Right forelimb (tissue), 1 donor: ENCODE measurements at places on chromosomes 6 and 20.

GRCh38 chr6:14282854-14283505 lies 165.4 kb downstream of the CD83 start:
- no peak for DNase-seq

DNA sequence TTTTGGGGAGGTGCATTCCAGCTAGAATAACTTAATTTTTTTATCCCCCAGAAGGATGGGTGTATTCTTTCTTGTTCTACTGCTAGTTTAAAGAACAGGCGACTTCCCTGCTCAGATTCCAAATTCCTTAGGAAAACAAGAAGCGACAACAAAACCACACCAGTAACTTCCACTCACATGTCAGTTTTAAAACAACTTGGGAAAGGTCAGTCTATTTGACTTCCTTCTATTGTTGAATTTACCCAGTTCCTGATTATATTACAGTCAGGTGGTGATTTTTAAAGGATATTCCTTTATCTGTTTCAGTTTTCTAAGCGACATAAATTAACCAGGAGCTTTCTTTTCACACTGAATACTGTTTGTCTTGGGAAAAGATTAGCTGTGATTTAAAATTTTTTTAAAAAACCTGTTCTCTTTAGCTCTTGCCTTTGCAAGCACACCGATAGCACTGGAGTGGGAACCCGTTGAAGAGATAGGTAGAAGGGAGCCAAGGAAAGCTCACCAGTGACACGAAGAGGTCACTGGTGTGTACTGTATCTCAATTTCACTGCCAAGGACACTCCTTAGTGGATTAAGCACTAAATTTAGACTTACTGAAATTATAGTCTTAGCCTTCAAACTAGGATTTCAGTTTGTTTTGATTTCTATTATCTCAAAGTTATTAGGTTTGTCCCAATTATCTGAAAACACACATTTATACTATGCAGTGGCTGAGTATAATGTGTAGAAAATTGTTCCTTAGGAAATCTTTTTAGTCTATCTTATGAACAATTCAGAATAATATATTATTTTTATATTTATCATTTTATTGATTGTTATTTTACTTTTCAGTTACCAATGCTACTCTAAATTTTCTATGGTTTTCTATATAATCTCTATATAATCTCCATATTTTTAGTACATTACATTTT lies 22.3 kb downstream of the MARCKS start:
- DNase-seq: peak; percentile 64

- DNase-seq: no peak
Observed at GRCh38 chr6:169653691-169654090, 48.1 kb downstream of the WDR27 start.

DNA sequence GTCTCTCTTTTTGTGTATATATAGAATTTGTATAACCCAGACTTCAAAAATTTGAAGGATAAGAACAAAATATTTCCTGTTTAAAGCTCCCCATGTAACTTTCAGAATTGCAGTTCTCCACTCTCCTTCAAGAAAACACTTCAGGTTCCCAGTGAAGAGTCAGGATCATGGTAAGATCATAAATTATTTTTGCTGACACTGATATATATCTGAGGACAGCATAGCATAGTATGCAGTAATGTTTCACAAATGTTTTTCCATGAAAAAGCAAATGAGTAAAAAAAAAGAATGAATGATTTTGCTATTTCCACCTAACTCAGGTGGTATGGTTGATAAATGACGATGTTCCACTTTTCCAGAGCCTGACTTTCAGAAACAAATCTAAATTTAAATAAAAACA lies 545.6 kb upstream of the EPHA7 start:
- DNase-seq: no peak

GRCh38 chr6:30647242-30648116 lies 546 bp downstream of the C6orf136 start:
- peak; percentile 71 for DNase-seq

DNA sequence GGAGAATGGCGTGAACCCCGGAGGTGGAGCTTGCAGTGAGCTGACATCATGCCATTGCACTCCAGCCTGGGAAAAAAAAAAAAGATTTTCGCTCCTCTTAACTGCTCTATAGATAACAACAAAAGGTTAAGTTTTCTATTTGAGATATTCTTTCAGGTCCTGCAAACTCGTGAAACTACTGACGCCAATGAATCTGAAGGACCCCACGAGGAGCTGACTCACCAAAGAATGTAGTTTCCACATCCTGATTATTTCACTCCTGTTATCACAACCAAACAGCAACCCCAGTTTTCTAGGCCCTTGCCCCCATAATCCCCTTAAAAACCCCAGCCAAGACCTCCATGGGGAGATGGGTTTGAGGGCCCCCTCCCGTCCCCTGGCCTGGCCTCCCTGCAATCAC lies 58.7 kb downstream of the OTOR start:
- DNase-seq: no peak

GRCh38 chr6:61193771-61194170 lies 1092.3 kb downstream of the KHDRBS2 start:
- no peak for DNase-seq

- DNase-seq: no peak
Observed at GRCh38 chr6:6179858-6180623, 140.4 kb downstream of the F13A1 start.

GRCh38 chr20:677957-678356 lies 2.4 kb upstream of the SCRT2 start:
- no peak for DNase-seq

DNA sequence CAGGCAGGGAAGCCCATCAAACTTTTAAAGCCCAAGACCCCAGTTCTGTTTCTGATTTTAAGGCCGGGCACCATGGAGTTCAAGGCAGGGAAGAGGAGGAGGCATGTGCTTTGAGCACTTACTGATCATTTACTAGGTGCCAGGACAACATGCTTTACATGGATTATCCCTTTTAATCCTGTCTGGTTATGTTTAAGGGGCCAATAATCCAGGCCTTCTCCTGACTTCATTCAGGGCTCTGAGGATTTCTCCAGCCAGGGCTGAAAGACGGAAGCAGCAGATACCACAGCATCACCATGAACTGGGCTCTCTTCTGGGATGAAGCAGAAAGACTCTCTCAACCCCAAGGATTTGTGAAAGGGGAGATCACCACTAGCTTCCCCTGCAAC lies 4.1 kb downstream of the CCND3 start:
- no peak for DNase-seq

GRCh38 chr6:46251583-46252339 lies 81.0 kb upstream of the ENPP5 start:
- no peak for DNase-seq

- DNase-seq: no peak
Observed at GRCh38 chr6:139903411-139904157, 529.1 kb upstream of the CITED2 start.

DNA sequence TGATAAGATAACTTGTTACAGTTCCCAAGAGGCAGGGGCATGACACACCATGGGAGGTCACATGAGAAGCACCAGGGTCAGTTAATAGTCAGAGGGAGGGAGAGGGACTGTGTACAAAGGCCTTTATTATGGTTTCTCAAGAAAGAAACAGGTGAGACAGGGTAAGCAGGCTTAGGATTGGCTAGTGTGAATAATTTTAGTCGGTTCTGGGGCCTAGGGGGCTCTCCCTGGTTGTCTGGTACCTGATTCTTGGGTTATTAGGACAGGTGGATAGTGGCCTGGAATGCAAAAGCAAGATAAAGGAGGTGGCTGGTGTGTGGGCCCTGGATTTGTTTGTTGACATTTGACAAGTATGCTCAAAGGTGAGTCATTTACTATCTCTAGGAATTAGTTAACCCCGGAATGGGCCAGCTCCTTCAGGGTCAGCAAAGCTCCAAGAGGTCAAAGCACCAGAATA lies 49.4 kb upstream of the MCUR1 start:
- no peak for DNase-seq

DNA sequence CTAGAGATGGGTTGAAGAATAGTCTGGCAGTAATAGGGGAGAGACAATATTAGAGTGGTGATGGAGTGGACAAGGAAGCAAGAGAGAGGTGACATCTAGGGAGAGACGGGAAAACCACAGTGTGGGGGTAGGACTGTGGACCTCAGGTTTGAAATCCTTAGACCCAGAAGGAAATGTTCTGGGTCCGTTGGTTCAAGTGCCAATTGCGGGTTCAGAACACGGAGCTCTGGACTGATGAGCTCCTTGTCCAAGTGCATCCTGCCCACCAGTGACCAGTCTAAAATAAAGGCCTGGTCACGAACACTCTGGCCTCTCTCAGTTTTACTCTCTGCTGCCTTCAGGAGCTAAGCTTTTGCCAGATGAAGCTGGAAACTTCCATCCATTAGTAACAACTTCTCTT lies 174.0 kb downstream of the LINC00237 start:
- no peak for DNase-seq
